ENCODE measurements at places on chromosomes 5 and 9.

- no peak for DNase-seq
Observed at GRCh38 chr5:61496446-61496845, 164.4 kb downstream of the ZSWIM6 start.

- no peak for DNase-seq
Observed at GRCh38 chr9:122143876-122144405, 15.6 kb downstream of the NDUFA8 start.

- DNase-seq: no peak
Observed at GRCh38 chr9:19119801-19120440, 7.4 kb downstream of the PLIN2 start.

- no peak for DNase-seq
Observed at GRCh38 chr9:2021731-2022130, 6.6 kb downstream of the SMARCA2 start.

DNA sequence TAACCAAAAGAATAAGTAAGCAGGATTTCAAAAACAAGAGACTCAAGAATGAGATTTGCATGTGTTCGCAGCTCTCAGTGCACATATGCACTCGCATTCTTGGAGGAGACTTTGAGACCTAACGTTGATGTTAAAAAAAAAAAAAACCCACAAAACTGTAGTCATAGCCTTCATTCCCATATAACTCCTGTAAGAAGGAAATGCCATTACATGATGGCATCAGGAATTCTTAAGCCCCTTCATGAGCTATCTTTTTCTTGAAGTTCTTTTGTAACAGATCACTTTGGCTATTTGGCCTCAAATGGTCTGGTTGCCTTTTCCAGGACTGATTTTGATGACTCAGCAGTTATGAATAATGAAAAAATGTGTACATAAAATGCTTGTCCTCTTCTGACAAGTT lies 113.8 kb downstream of the ALDH1A1 start:
- peak; percentile 94 for DNase-seq

- DNase-seq: peak; percentile 46
Observed at GRCh38 chr9:112248722-112249121, 73.6 kb upstream of the SUSD1 start.

DNA sequence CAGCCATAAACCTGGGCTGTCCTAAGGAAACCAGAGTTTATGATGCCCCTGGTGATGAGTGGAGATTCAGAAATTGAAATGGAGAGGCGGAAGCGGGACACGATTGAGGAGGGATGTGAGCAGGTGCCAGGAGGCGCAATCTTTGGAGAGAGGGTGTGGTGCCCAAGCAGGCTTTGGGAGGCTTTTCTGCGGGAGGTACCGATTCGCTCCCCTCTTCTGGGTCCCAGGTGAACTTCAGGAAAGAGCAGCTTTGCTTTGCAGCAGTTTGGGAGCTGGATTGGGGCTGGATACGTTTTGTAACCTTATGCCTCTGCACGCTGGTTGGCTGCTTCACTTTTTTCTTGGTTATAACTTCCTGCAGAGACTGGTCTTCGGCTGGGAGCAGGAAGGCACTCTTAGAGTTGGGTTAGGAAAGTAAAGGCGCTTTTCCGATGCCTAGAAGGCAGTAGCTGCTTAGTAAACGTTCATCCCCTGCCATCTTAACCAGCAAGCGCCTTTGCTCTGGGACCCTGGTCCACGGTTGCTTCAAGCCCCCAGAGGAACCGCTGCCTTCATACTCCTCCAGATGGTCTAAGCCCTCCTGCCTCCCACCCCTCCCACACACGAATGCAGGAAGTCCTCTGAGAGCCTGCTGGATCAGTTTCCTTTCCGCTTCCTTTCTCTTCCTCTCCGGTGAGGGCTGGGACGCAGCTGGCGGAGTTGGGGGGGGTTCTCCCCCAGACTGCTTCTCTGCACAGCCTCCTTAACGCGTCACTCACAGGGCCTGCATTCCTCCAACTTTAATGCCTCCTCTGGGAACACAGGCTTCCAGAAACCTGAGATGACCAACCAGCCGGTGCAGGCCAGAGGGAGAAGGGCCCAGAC lies 15.2 kb upstream of the NEK6 start:
- peak; percentile 41 for DNase-seq

GRCh38 chr9:112917047-112917986 lies 26.6 kb upstream of the SLC46A2 start:
- DNase-seq: no peak

DNA sequence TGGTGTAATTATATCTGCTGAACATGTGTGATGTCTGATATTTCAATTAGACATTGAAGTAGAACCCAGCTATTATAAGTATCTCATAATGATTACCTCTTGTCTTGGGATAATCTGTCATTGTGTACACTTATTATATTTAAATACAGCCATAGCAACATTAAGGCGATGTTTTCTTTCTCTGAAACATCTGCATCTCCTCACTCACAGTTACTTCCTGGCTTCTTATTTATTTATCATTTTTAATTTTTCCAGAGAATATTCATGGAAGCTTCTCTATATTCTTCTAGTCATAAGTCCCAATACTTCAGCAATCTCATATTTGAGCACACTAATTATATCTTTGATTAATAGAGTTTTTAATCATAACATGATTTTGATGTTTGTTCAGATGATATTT lies 103.8 kb upstream of the FBN2 start:
- DNase-seq: no peak

DNA sequence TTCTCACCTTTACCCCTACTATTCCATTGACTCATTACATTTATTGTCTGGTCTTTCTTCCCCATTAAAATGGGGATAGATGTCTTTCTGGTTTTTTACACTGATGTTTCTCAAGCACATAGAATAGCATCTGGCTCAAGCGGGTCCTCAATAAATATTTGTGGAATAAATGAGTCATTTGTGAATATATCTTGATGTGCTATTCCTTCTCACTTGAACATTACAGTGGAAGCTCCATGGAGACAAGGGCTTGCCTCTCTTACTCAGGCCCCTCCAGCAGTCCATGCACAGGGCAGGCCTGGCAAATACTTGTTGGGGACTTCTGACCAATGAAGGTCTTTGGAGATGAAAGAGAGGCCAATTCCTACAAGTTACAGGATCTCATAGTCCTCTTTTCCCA lies 151.7 kb upstream of the TAS2R1 start:
- DNase-seq: peak; percentile 25

- DNase-seq: no peak
Observed at GRCh38 chr5:66828046-66828547, 231.9 kb downstream of the MAST4 start.

DNA sequence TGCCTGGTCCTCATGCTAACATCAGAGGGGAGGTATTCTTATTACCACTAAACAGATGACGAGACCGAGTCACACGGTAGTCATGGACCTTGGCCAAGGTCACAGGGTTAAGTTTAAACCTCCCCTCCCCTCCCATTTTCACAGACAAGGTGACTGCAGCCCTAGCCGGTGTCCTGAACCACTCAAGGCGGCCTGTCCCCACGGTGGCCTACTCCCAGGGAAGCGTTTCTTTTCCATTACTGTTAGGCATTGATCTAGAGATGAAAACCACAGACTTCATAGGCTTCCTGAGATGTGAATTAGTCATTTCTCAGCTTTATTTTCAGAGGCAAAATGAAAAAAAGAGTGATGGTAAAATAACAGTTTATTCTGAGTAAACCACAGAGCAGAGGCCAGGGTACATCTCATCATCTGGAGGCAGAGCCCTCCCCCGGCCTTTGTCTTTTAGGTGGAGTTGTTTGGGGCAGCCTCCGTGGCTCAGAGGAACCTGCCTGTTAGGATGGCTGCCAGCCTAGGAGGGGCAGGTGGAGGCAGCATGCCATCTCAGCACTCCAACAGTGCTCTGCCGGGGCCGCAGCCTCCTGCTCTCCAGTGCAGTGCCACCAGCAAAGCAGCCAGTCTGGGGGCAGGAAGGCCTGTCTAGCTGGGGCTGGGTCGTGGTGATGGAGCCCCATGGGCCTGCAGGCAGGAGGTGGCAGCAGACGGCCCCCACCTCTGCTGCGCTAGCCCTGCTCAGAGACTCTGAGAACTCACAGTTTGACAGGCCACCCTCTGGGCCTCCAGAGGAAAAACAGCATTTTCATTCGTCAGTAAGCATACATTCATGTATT lies 71.2 kb downstream of the RAPGEF1 start:
- peak; percentile 88 for DNase-seq

GRCh38 chr5:204966-205670 lies 12.8 kb downstream of the CCDC127 start:
- DNase-seq: no peak
